Stomach (tissue), 19 donors: ENCODE measurements at places on chromosomes 16 and 17. TPM values are rescaled to one million over a fixed set of nuclear protein-coding genes. Genes with fewer than 3 reads are reported as not detected.

- DNase-seq = no peak
Measured at GRCh38 chr17:57337390-57337789, 81.1 kb downstream of the MSI2 start.

DNA sequence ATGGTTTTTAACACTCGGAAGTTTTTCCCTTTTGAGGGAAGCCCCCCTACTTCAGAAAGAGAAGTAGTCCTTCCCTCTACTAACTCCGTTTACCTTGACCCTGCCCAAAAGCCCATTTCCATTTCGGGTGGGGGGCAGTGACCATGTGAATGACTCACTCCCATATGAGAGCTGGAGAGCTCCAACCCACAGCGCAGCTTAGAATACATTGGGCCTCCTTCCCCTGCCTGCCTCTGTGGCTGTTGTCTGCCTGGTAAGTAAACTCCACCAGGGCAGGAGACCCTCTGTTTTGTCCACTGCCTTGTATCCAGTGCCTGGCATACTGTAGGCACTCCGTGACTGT lies 985 bp downstream of the SGSM2 start:
- peak; percentile 56 for DNase-seq

GRCh38 chr17:35578929-35579432 lies 610 bp upstream of the PEX12 start:
- DNase-seq = no peak

DNA sequence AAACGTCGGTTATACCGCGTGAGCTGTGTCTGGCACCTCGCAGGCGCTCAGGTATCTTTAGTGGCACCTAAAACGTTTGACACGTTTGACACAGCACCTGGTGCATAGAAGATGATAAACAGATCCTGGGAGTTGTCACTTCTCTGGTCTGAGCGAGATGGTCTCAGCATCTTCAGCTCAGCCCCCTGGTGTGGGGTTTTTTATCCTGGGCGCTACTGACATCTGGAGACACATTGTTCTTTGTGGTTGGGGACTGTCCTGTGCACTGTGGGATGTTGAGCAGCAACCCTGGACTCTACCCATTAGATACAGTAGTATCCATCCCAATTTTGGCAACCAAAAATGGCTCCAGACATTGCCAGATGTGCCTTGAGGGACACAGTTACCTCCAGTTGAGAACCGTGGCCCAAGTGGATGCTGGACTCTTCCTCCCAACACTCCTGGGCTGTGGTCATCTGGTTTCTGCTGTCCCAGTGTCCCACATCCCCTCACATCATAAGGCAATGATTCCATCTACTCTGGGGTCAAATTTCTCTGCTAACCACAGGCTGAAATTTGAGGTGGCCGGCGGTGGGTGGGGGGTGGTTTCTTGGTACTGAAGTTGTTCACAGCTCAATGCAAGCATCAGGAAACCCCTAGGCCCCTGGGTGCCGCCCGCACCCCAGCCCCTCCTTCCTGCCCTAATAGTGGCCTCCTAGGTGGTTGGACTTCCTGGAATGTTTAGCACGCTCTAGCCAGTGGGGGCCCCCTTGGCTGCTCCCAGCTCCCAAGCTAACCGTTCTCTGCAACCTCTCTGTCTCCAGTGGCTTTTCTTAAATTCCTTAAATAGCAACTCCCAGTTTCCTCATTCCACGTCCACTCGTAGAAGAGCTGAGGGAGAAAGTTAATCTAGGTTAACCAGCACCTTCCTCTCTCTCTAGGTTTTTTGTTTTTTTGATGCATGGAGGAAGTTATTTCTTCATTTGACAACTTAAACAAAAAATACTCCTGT lies 124.8 kb downstream of the ABCC1 start:
- peak; percentile 71 for DNase-seq

DNA sequence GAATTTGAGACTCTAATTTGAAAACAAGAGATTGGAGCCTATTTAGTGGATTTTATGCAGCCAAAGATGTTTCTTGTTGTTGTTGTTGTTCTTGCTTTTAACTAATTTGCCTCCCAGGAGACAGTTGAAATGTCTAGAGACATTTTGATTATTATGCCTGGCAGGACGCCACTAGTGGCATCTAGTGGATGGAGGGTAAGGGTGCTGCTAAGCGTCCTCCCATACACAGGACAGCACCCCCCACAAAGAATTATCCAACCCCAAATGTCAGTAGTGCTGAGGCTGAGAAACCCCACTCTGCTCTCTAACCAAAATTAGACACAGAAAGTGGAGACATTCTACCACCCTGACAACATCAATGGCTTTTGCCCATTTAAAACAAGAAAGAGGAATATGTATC lies 15.4 kb upstream of the HSBP1 start:
- no peak for DNase-seq

Gene PPM1E
- total RNA-seq = 0.89 TPM

Gene CDRT15L2
- total RNA-seq = not detected

- DNase-seq = no peak
Measured at GRCh38 chr16:2527784-2528100, 3.5 kb downstream of the CEMP1 start.

- no peak for DNase-seq
Measured at GRCh38 chr17:81607431-81607830, 29.5 kb downstream of the NPLOC4 start.
